ENCODE measurements at places on chromosomes 3 and 15.

GRCh38 chr3:72768936-72769335 lies 79.3 kb downstream of the SHQ1 start:
- DNase-seq = no peak

DNA sequence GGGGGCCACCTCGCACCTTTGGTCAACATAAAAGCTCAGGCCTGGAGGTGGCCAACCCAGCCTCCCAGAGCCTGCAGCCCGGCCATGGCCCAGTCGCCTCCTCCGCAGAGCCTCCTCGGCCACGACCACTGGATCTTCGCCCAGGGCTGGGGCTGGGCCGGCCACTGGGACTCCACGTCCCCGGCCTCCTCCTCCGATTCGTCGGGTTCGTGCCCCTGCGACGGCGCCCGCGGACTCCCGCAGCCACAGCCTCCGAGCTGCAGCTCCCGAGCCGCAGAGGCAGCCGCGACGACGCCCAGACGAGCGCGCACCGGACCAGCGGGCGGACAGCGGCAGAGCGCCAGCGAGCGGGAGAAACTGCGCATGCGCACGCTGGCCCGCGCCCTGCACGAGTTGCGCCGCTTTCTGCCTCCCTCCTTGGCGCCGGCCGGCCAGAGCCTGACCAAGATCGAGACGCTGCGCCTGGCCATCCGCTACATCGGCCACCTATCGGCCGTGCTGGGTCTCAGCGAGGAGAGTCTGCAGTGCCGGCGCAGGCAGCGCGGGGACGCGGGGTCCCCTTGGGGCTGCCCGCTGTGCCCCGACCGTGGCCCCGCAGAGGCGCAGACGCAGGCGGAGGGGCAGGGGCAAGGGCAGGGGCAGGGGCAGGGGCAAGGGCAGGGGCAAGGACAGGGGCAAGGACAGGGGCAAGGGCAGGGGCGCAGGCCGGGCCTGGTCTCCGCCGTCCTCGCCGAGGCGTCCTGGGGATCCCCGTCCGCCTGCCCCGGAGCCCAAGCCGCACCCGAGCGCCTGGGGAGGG lies at the start of gene MESP2:
Gene MESP2, plus strand, starts transcription at position 59 of the 799 bp plus-strand sequence. Its CDS starts 26 bp downstream, at position 85.
- DNase-seq = peak; percentile 90

DNA sequence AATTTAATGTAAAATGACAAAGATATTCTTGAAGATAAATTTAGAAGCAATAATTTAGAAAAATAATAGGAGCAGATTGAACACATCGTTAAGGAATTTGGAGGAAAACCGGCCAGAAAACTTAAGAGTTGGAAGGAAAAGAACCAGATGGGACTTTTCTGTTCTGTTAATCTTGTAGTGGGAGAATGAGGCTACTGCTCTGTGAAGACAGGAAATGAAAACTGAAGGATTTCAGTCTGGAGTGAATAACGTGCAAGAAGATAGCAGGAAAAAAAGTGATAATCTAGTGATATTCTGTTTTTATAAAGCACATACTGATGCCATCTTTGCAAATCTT lies 74.2 kb downstream of the DPPA2 start:
- peak; percentile 62 for DNase-seq

GRCh38 chr3:59265566-59265965 lies 215.7 kb upstream of the CFAP20DC start:
- DNase-seq = no peak

DNA sequence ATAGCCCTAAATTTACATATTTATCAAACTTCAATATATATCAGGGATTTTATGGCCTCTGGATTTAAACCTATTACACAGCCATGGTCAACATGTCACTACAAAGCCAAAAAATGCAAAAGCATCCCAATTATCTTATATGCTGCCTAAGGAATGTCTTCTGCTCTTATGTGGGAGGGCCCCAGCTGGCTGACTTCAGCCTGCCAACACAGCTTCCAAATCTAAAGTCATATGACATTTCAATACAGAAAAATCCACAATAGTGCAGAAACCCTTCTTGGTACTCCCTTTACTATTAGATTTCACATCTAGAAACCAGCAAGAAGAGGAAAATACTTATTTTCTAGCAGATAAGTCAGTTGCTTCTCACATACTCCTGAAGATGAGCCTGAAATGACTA lies 6.4 kb downstream of the PFN2 start:
- no peak for DNase-seq

DNA sequence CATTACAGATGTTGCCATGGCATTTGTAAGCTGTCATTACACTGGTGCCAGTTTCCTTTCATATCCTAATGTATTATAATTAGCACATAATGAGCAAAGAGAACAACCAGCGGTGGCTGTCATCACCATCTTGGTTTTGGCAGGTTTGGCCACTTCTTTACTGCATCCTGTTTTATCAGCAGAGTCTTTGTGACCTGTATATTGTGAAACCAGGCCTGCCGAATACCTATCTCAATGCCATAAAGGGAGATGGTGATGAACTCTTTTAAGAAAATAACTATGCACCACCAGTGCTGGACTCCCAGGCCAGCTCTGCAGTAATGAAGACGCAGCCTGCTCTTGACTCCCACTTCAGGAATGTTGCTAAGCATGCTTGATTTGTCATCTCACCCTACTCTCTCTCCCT lies 458.1 kb upstream of the NR2F2 start:
- DNase-seq = no peak

DNA sequence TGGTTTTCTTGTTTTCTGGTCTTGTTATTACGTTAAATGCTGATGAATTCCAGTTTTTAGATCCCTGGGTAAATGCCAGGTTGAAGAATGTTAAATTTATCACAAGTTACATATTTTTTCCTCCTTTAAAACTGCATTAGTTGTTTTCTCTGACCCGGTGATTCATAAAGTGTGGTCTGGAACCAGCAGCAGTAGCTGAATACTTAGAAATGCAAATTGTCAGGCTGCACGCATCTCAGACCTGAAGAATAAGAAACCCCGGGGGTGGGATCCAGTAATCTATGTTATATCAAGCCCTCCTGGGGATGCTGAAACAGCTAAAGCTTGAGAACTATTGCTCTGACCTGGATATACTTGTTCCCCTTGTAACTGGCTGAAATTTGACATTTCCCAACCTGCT lies 69.1 kb downstream of the PEX5L start:
- DNase-seq = no peak

DNA sequence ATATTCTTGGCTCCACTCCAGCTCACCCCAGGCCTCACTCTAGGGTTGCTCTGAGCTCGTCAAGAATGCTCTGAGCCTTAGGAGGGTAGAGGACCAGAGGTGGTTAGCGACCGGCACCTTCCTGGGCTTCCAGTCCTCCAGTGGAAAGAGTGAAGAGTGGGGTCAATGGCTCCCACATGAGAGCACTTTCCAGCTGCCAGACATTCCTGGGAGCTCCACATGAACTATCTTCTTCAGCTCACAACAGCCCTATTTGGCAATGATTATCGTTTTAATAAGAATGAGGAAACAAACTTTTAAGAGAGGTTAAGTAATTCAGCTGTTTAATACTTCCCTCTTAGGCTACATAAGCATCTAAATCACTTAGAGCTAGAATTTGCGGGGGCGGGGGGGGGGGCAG lies 139.3 kb downstream of the STT3B start:
- no peak for DNase-seq

DNA sequence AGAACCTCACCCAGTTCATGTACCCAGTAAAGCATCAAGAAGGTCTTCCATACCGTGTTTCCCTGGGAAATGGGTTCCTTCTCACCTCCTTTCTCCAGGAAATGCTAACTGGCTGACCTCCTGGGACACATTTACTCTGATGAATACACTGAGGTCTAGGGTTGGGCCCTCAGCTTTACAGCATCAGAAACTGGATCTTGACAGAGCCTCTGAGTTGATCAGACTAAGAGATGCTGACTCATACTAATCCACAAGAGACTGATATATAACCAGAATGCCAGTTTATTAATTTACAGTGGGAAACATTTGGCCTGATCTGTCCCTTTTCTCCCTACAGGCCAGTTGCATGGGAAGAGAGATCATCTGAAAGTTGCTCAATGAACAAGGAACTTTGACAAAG lies 55.8 kb downstream of the GTF2E1 start:
- DNase-seq = no peak

GRCh38 chr3:4627651-4628375 lies 134.7 kb downstream of the ITPR1 start:
- DNase-seq = no peak

Measured in muscle of back (tissue), 13 donors.